Ureter (tissue), 1 donor: ENCODE measurements at places on chromosomes 11 and 22. TPM values are rescaled to one million over a fixed set of nuclear protein-coding genes. Genes with fewer than 3 reads are reported as not detected.

GRCh38 chr11:45102361-45102809 lies 44.1 kb upstream of the PRDM11 start:
- peak; percentile 36 for DNase-seq

Gene FLRT1
- total RNA-seq, result 0.13 TPM

GRCh38 chr11:66619080-66619554 lies 2.7 kb downstream of the RBM14 start:
- no peak for DNase-seq

- no peak for DNase-seq
Observed at GRCh38 chr11:76120513-76121101, 85.7 kb downstream of the WNT11 start.

Gene SLC37A2
- 46.5 TPM for total RNA-seq

GRCh38 chr22:33850724-33851123 lies 69.6 kb downstream of the LARGE1 start:
- no peak for DNase-seq

GRCh38 chr11:103370076-103370475 lies 260.9 kb downstream of the DYNC2H1 start:
- DNase-seq, result no peak

- no peak for DNase-seq
Observed at GRCh38 chr11:22922672-22923071, 62.4 kb upstream of the CCDC179 start.

Gene FGF19
- total RNA-seq, result not detected

Gene CADM1
- total RNA-seq, result 58.0 TPM

Gene OR6X1
- not detected for total RNA-seq

Gene MS4A12
- not detected for total RNA-seq

DNA sequence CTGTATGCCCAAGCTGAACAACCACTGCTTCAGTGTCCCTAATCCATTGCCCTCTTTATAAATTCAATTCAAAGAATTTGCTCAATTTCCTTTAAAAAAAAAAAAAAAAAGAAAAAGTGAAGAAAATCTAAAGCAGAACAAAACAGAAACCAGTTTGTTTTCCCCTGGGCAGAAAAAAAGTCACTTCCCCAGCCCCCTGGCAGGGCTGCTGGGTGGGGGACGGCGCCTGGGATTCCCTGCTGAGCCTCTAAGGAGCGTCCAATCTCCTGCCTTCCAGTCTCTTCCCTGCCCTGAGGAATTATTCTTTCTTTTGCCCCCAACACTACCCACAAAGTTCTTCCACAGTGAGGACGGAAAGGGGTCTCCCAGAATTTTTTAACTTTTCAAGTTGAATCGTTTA lies 23.9 kb downstream of the DKK3 start:
- DNase-seq, result no peak

Gene C11orf87
- 5.9 TPM for total RNA-seq

GRCh38 chr22:41812805-41813545 lies 12.5 kb downstream of the CCDC134 start:
- no peak for DNase-seq

GRCh38 chr11:11387622-11388305 lies 34.7 kb upstream of the CSNK2A3 start:
- no peak for DNase-seq

Gene DGAT2
- total RNA-seq, result 24.0 TPM

Gene SPDYC
- total RNA-seq, result not detected

Gene TRIM49
- not detected for total RNA-seq

Gene APBB1
- 24.9 TPM for total RNA-seq

DNA sequence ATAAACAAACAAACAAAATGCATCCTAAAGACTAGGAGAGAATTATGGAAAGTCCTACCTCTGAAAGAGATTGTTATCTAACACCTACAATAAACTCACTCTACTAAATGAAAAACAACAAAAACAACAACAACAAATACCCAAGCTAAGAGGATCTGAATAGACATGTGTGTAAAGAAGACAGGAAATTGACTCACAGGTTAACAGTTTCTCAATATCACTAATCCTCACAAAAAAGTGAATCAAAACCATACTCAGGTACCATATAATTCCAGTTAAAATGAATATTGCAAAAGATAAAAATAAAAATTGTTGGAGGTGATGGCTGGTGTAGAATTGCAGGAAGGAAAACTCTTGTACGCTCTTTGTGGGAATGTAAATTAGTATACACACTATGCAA lies 110.4 kb upstream of the TOP3B start:
- DNase-seq, result no peak

Gene CCDC81
- total RNA-seq, result 1.0 TPM

- no peak for DNase-seq
Observed at GRCh38 chr11:130979386-130979972, 63.2 kb upstream of the SNX19 start.

Gene MS4A6A
- total RNA-seq, result 51.1 TPM

DNA sequence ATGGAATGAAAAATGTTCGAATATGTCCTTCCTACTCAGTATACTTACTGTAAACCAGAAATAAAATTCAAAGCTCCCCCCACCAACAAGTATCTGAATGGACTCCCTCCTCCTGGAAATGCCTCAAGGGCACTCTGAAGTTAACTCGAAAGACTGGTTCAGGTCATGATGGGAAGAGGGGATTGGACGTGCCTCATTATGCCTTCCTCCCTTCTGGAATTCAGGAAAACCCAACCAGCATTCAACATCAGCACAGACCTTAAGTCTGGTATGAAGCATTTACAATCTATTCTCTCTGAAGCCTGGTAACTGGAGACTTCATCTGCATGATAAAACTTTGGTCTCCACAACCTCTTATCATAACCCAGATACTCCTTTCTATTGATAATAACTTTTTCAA lies 428.3 kb upstream of the RAG2 start:
- no peak for DNase-seq

Gene COA4
- 89.5 TPM for total RNA-seq

- no peak for DNase-seq
Observed at GRCh38 chr11:20672575-20672974, 3.2 kb downstream of the NELL1 start.
